Cortex of kidney (tissue), 1 donor: ENCODE measurements at places on chromosomes 12 and 14.
A peak's percentile ranks its signal among the peaks of the same experiment; 100 is the strongest.

- no peak for DNase-seq
Observed at GRCh38 chr14:61452452-61452851, 131.1 kb downstream of the PRKCH start.

DNA sequence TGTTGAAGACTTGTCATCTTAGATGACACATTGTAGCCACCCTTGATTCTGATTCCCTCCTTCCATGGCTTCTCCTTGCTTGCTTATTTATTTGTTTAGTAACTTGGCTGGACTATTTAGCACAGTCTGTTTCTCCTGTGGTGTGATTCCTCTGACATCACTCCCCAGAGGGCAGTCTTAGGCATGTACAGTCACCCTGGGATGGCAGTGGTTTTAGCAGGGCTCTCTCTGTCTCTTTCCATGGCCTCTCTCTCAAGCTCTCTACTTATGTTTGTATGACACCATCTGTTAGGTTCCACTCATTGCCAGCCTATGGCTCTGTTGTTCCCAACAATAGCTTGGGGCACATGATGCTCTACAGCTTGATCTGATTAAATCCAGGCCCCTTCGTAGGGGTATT is 158.3 kb downstream of the ADGRD1 start:
- DNase-seq = no peak

- DNase-seq = no peak
Observed at GRCh38 chr14:101194373-101195308, 291.1 kb upstream of the RTL1 start.

- DNase-seq = no peak
Observed at GRCh38 chr14:52706286-52706685, 714 bp upstream of the PSMC6 start.

DNA sequence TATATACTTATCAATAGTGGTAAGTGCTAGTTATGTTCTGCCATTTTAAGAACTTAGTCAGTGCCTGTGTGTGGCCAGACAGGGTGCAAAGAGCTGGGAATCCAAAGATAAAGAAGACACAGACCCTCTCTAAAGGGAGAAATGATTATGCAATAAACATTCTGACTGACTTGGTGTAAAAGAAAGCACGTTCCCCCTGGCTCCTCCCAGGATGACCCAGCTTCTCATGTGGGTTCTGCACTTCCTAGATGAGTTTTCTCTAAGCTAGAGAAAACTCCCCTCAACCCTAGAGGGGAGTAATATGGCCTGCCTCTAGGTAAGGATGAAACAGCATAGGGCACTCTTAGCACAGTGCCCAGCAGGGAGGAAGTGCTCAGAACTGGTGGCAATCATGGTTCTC is 231.2 kb downstream of the VRK1 start:
- no peak for DNase-seq

DNA sequence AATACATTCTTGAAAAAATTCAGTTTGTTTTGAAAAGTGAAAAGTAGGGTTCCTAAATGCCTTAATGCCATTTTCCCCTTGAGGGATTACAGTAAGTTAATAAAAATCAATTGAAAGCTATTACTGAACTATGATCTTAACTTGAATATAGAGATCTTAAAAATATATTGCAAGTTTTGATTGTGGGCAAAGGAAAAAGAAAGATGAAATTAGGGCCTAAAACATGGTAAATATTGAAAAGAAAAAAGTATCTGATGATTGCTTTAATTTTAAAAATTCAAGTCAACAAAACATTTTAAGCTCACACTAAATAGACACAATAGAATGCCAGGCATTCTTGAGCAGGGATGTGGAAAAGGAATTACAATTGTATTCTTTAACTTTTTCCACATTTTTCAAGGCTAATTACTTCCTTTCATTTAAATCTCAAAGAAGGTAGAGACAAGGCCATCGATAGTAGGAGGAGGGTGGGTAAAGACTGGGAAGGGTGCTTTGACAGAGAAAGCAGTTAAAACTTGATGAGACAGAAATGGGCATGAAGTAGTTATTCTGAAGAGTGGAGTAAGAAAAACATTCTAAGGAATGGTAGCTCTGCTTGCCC is 294.4 kb downstream of the NELL2 start:
- no peak for DNase-seq

DNA sequence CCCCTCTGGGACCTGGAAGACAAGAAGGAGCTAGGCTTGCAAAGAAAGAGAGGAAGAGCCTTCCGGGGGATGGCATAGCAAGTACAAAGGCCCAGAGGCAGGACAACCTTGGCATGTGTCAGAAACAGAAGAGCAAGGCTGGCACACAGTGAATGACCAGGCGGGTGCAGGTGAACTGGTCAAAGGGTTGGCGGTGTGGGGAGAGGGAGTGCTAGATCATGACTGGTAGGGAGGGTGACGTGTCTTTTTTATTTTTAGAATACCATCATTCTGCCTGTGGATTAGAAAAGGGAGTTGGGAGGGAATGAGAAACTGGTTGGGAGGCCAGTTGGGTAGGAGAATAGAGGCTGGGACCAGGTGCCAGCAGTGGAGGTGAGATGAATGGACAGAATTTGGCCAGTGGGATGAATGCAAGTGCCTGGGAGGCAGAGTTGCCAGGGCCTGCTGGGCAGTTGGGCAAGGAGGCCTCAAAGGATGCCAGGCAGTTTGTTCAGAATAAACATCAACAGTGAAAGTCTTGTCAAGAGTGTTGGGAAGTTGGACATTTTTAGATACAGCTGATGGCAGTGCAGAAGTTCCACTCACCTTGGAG is 168.3 kb downstream of the CACNA1C start:
- DNase-seq = no peak

DNA sequence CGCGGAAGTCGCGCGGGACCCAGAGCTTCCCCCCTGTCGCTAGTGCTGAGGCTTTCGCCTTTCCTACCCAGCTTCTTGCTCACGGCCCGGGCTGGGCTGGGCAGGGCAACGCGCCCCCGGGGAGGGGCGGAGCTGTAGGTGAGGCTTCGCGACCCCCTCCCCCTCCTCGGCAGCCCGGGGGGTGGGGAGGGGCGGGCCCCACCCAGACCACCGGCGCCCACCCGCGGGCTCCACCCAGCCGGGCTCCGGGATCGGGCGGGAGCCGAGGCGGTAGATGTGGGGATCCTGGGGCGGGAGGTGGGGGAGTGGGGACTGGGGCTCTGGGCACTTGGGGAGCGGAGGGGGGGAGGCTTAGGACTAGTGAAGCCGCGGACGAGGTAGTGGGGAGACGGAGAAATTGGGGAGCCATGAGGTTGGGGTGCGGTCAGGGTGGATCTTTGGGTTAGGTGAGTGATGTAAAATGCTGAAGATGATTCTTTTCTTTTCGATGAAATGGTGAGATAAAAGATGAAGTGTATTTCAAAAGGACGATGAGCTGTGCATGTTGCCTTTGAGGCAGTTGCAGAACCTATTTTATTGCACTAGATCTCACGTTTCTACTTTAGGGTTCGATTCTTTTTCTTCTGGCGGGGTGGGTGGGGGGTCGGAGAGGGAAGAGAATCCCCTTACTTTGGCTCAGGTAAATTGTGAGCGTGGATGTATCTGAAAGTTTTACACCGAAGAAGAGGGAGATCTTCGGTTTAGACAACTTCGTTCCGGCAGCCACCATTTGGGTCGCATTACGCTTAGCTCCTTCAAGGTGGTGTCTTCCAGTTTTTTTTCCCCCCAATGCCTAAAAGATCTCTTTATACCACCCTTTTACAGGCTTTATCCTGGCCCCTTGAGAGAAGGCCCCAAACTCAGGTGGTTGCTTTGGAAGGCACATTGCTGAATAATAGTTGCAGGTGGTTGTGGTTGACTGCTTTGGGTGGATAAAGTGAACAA is 619 bp downstream of the ERC1 start:
- DNase-seq = no peak

GRCh38 chr12:63668028-63668799 is at the start of gene DPY19L2:
Gene DPY19L2 (minus strand): TSS chr12:63668493. CDS start chr12:63668393, 100 bp downstream.
- DNase-seq = peak; percentile 56

DNA sequence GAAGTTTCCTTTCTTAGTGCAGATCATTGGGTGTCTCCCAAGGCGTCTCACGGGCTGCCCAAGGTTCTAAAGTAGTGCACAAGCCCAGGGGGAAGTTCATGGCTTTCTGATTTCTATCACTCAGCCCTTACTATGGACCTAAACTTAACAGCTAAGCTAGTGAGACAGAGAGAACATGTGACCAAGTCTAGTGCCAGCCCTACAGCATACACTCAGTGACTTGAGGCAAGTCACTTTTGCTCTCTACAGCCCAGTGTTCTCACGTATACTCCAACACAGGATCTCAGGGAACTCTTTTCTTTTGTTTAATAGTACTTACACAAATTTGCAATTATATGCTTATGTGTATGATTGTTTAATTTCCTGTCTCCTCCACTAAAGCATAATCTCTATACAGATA is 48.6 kb downstream of the NKX2-1 start:
- no peak for DNase-seq

GRCh38 chr12:112370868-112371510 is 11.2 kb downstream of the HECTD4 start:
- no peak for DNase-seq

DNA sequence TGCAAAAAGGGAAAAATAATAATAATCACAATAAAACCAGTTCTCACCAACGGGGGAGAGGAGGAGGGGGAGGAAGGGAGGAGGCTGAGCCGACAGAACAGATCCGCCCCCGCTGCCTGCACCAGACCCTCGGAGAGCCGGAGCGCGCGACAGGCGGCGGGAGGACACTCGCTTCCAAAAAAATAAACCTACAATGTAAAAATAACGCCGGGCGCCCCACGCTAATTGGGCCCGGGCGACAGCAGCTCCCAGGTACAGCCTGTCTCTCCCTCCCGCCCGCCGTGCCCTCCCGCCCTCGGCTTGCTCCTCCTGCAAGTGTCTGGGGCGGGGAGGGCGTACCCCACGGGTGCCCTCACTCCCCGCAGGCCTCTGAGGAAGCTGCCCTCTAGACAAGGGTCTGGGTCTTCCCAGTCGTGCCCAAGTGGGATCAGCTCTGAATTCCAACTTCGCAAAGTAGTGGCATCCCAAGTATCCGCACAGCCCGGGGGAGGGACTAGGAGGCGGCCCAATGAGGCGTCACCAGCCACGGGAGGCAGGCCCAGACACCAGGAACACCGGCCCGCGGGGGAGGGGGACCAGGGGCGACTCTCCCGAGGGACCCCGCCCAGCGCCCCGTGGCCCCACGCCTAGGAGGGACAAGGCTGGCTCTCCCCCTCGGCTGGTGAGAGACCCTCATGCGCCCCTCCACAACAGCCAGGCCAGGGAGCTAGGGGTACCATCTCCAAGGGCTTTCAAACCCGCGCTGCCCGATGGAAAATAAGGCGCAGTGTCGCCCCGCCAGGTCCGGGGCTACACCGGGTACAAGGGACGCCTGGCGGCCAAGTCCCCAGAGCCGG is 1.0 kb downstream of the NCOR2 start:
- no peak for DNase-seq

- no peak for DNase-seq
Observed at GRCh38 chr12:95851606-95852005, 7.1 kb upstream of the SNRPF start.

- DNase-seq = no peak
Observed at GRCh38 chr14:56338674-56339073, 220.5 kb downstream of the PELI2 start.

DNA sequence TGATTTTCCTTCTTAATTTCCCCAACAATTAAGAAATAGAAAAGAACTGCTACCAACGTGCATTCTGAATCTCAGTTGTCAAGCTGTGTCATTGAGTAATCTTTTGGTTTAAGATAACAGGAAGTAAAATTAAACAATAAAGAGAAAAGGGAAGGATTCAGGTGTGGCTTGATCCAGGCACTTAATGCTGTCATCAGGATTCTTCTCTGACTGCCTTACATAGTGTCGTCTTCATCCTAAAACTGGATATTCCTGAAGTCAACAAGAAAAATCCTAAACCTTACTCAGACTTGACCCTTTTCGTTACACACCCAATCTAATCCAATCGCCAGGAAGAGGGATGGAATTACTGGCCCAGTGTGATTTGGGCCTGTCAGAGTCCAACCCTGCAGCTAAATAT is 443.8 kb downstream of the MED13L start:
- no peak for DNase-seq

GRCh38 chr14:85040046-85040685 is 489.8 kb upstream of the FLRT2 start:
- DNase-seq = no peak
